Adrenal gland (tissue), 19 donors: ENCODE measurements at places on chromosomes 1 and 21. TPM values are rescaled to one million over a fixed set of nuclear protein-coding genes. Genes with fewer than 3 reads are reported as not detected.

GRCh38 chr1:173181791-173182190 lies 25.3 kb downstream of the TNFSF4 start:
- H3K4me1 ChIP-seq = no peaks in the 10 kb centered on the region
- no peak for DNase-seq
- no peak overlapping the region for H3K27ac ChIP-seq
- H3K27me3 ChIP-seq = no peaks in the 10 kb centered on the region

- no peak overlapping the region for H3K4me3 ChIP-seq
- no peak overlapping the region for H3K27ac ChIP-seq
- no peaks in the 10 kb centered on the region for H3K27me3 ChIP-seq
- H3K4me1 ChIP-seq = no peaks in the 10 kb centered on the region
- no peak for DNase-seq
- no peaks in the 10 kb centered on the region for H3K36me3 ChIP-seq
These were observed 166.7 kb downstream of the LTN1 start for GRCh38 chr21:28826021-28826420.

SAMSN1 gene
- 6.6 TPM for total RNA-seq

DNA sequence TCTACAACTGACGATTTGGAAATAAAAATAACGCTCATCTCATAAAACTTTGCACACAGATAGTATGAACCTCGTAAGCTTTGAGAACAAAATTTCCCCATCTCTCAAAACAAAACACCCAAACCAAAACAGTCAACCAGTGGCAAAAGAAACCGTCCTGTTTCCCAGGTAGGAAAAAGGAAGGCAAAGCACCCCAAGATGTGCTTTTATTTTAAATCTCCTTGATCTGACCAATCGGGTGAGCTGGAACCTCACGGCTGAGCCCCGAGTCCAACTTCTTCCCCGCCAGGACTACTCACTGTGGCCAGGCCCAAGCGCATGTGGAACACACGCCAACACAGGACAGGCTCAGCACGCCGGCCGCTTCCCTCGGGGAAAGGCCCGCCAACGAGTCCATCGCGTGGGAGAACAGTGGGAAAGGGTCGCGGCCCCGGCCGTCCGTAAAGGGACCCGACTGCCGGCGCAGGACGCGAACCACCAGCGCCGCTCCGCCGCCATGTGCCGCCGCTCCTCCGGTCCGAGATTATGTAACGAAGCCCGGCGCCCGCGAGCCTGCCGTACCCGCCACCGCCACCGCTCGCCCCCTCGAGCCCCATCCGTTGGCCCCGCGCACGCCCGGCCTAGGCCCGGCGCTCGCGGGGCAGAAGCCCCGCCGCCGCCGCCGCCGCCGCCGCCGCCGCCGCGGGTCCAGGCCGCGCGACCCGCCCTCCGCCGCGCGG lies 759 bp downstream of the AHCTF1 start:
- H3K36me3 ChIP-seq = peaks cover 2% of the 10 kb centered on the region
- peaks cover 10% of the 10 kb centered on the region for H3K4me1 ChIP-seq
- no peaks in the 10 kb centered on the region for H3K27me3 ChIP-seq
- H3K27ac ChIP-seq = peak overlapping the region; percentile 78
- peak; percentile 66 for DNase-seq
